ENCODE measurements at places on chromosomes 12 and 14. TPM values are rescaled to one million over a fixed set of nuclear protein-coding genes. Genes with fewer than 3 reads are reported as not detected.

The CD69 gene
- 0.25 TPM for total RNA-seq

The HELB gene
- total RNA-seq = 1.3 TPM

The FLRT2 gene
- total RNA-seq = 4.7 TPM

The ARID2 gene
- total RNA-seq = 15.7 TPM

The TAS2R46 gene
- 0.30 TPM for total RNA-seq

DNA sequence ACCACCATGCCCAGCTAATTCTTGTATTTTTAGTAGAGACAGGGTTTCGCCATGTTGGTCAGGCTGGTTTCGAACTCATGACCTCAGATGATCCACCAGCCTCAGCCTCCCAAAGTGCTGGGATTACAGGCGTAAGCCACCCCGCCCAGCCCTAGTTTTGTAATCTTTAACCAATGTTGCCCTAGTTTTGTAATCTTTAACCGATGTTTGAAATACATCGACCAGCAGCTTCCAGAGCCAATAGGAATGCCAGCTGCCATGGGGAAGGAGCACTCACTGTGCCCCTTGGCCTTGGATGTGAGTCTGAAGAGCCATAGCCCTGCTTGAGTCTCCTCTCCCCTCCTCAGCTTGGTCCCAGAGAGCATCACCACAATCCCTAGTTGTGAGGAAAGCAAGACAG is 209.3 kb upstream of the RGS6 start:
- no peak for DNase-seq
- peaks cover 11% of the 10 kb centered on the region for H3K36me3 ChIP-seq
- H3K27me3 ChIP-seq = no peaks in the 10 kb centered on the region
- no peak overlapping the region for H3K4me3 ChIP-seq
- H3K27ac ChIP-seq = no peak overlapping the region

DNA sequence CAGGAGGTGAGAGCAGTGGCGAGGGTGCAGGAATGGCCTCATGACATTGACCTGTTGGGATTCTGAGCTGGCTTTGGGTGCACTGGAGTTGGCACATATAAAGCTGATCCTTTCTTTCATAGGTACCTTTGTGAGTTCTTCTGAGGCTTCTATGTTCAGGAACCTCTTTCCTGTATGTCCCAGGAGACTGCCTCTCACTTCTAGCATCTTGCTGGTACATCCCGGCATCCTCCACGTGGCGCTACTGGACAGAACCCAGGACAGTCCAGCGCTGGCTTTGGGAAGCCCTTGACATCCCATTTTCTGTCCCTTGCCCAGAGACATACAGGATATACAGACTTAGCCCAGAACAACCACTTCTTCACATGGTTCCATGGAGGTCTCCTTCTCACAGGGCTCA is 44.4 kb upstream of the BATF start:
- H3K36me3 ChIP-seq = peaks cover 25% of the 10 kb centered on the region
- H3K4me1 ChIP-seq = peaks cover 8% of the 10 kb centered on the region
- no peak for DNase-seq
- no peak overlapping the region for H3K4me3 ChIP-seq
- H3K27ac ChIP-seq = no peak overlapping the region
- no peaks in the 10 kb centered on the region for H3K27me3 ChIP-seq

DNA sequence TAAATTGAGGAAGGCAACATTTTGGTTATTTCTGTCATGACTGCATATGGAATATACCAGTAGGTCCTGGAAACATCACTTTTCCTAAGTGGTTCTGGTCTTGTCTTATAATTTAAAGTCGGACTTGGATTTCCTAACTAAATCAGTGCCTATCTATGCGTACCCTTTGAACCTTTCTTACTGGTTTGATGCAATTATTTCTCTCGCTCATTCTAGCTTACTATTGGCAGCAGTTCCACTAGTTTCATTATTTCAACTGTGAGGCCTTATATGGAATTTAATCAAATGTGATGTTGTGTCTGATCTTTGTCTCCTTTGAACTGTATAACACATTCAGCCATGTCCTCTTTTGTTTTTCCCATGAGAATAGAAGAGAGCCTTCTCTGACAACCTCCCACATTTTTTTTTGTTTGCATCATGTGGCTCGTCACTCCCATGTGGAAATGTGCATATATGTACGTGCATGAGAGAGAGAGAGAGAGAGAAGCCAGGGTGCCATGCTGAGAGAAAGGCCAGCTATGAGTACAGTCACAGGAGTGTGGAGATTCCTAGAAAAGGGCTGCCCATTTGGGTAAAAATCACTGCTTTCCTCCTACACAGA is 48.0 kb downstream of the AKAP6 start:
- DNase-seq = no peak
- H3K4me3 ChIP-seq = no peak overlapping the region
- no peak overlapping the region for H3K27ac ChIP-seq
- no peaks in the 10 kb centered on the region for H3K27me3 ChIP-seq

DNA sequence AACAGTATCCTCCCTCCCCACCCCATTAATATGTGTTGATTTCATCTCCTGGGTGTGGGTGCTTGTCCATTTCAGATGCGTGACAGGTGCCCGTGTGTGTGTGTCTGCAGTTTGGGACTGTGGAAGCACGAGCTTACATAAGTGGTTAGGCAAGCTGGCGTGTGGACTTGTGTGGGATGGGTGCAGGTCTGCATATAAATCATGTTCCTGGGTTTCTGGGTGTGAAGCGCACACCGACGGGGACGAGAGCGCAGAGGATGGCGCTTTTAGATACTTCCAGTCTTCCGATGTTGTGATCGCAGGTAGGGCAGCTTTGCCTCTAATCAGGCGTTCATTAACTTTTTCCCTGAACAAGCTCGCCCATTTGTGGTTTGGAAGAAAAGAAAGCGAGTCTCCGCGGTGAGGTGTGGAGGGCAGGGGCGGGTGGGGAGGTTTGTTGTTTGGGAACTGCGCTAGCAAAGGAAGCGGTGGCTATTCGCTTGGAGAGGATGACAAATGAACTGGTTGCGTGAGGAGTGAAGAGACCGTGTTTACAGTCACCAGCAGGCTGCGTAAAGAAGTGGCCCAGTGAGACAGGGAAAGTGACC is 865 bp downstream of the RGS6 start:
- H3K27ac ChIP-seq = peak overlapping the region; percentile 70
- no peaks in the 10 kb centered on the region for H3K36me3 ChIP-seq
- no peak for DNase-seq

GRCh38 chr12:68121143-68121542 is 38.4 kb downstream of the IFNG start:
- H3K36me3 ChIP-seq = no peaks in the 10 kb centered on the region
- no peaks in the 10 kb centered on the region for H3K4me1 ChIP-seq
- H3K27me3 ChIP-seq = no peaks in the 10 kb centered on the region
- no peak overlapping the region for H3K4me3 ChIP-seq
- no peak overlapping the region for H3K27ac ChIP-seq

DNA sequence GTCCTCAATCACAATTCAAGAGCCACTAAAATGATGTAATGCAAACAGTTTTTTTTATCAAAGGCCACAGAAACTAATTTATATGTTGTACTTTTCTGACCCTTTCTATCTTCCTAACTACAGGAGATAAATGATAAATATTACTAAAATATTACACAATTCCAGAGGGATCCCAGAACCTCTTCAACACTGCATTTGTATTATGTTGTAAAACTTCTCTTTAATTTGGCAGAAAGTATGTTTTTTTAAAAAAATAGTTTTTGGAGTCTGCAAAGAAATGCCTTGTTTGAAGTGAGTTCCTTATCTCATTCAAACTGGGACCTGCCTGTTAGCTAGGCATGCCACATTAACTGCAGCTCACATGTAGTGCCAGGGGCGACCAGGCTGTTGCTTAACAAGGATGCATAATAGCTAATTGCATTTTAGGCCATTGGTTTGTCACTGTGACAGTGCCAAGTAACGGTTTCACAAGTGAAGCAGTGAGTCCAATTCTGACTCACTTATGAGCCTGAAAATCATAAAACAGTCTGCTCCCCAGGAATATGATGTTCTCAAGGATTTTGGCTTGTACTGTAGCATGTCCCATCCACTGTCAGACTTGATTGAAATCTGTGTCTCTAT is 266.9 kb downstream of the KTN1 start:
- H3K4me3 ChIP-seq = no peak overlapping the region
- H3K27me3 ChIP-seq = no peaks in the 10 kb centered on the region
- no peaks in the 10 kb centered on the region for H3K36me3 ChIP-seq
- no peak for DNase-seq
- peak overlapping the region; percentile 60 for H3K27ac ChIP-seq

DNA sequence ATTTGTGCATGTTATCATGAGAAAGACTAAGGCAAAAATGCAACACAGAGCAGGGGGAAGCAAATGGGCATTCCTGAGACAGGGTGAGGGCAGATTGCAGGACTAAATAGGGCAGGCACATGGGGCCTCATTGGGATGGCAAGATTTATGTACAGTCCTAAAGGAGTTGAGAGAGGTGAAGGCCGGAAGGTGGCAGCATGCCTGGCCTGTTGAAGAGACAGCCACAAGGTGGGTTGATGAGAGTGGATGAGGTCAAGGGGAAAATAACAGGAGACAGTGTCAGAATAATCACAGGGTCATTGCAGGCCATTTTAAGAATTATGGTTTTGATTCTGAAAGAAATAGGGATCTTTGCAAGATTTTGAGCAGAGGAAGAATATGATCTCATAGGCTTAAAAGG is 21.0 kb downstream of the PAH start:
- no peak overlapping the region for H3K4me3 ChIP-seq
- H3K36me3 ChIP-seq = no peaks in the 10 kb centered on the region
- H3K4me1 ChIP-seq = no peaks in the 10 kb centered on the region
- no peak for DNase-seq
- H3K27me3 ChIP-seq = peaks cover 15% of the 10 kb centered on the region

GRCh38 chr14:63893701-63894458 is 41.1 kb downstream of the SYNE2 start:
- no peaks in the 10 kb centered on the region for H3K36me3 ChIP-seq
- H3K27me3 ChIP-seq = no peaks in the 10 kb centered on the region
- H3K4me3 ChIP-seq = no peak overlapping the region
- peak; percentile 53 for DNase-seq
- peaks cover 91% of the 10 kb centered on the region for H3K4me1 ChIP-seq
- H3K27ac ChIP-seq = peak overlapping the region; percentile 83

GRCh38 chr12:78795934-78796445 is 68.6 kb upstream of the SYT1 start:
- DNase-seq = no peak
- H3K27ac ChIP-seq = no peak overlapping the region
- no peak overlapping the region for H3K4me3 ChIP-seq
- H3K36me3 ChIP-seq = no peaks in the 10 kb centered on the region
- no peaks in the 10 kb centered on the region for H3K27me3 ChIP-seq

- no peak for DNase-seq
- no peaks in the 10 kb centered on the region for H3K36me3 ChIP-seq
- no peaks in the 10 kb centered on the region for H3K27me3 ChIP-seq
- H3K4me3 ChIP-seq = no peak overlapping the region
Measured at GRCh38 chr12:103880299-103881142, 39.5 kb upstream of the NT5DC3 start.

- H3K27ac ChIP-seq = no peak overlapping the region
- no peak for DNase-seq
- H3K27me3 ChIP-seq = peaks cover 31% of the 10 kb centered on the region
- no peak overlapping the region for H3K4me3 ChIP-seq
Measured at GRCh38 chr12:85448548-85449139, 168.6 kb downstream of the ALX1 start.

Measured in left ventricle myocardium inferior (tissue), 1 donor.